Naive thymus-derived CD4-positive, alpha-beta T cell (primary cell): ENCODE measurements at places on chromosomes 2 and 18. TPM values are rescaled to one million over a fixed set of nuclear protein-coding genes. Genes with fewer than 3 reads are reported as not detected.

The ALPP gene
- total RNA-seq = not detected

The INHA gene
- total RNA-seq = not detected in 2 replicates

The MC5R gene
- total RNA-seq = not detected

The THOC1 gene
- 69.2 TPM for total RNA-seq

The NT5DC4 gene
- total RNA-seq = not detected

GRCh38 chr2:121409966-121410365 is 120.7 kb upstream of the RNU4ATAC start:
- no peak for DNase-seq

DNA sequence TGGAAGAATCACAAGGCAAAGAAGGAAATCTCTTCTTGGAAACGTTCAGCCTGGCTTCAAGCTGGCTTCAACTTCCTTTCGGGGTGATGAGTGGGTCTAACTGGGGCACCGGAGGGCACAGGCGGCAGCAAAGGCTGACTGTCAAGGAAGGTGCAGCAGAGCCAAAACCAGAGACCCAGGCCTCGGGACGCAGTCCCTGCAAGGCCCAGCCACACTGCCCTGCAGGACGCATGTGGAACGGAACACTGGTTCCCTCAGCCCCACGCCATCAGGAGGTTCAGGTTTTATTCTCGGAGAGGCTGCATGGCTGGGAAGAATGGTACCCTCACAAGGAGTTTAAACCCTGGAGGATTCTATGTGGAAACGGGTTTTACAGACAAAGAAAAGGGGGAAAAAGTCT is 165.5 kb downstream of the HDAC4 start:
- no peak for DNase-seq

GRCh38 chr2:28506112-28506910 is 10.5 kb downstream of the PLB1 start:
- DNase-seq = no peak

DNA sequence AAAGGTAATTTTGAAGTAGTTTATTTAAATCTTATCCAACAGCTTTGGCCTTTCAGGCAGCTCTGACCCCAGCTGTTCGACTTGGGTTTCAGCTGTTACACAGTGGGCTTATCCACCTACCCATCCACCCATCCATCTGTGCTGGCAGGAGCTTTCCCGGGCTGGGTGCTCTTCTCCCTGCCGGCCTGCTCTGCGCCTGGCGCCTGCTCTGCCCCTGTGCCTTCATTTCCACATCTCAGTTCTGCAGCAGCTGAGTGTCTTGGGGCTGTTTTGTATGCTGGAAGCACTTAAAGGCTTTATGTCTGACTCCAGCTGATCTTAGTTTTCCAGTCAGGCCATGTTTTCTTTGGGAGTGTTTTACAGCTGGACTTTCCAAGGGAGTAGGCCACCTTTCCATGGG is 24.2 kb downstream of the LDLRAD4 start:
- no peak for DNase-seq

- DNase-seq = no peak
Measured at GRCh38 chr2:150974864-150975263, 286.8 kb downstream of the RBM43 start.

DNA sequence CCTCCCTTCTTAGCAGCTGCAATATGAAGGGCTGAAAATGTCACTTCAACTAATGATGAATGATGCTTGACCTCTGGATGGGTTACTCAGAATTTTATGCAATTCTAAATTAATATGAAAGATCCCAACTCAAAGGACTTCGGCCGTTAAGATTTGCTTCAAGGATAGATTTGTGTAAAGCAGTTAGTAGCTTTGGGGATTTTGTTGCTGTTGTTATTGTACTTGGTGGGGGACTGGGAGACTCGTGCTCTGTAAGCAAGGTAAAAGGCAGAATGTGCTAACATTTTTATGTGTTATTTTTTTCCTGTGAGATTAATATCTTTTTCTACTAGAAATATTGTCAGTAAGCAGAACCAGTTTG is 478.8 kb downstream of the ARHGAP15 start:
- DNase-seq = no peak
